ENCODE measurements at places on chromosomes 6 and 20.

DNA sequence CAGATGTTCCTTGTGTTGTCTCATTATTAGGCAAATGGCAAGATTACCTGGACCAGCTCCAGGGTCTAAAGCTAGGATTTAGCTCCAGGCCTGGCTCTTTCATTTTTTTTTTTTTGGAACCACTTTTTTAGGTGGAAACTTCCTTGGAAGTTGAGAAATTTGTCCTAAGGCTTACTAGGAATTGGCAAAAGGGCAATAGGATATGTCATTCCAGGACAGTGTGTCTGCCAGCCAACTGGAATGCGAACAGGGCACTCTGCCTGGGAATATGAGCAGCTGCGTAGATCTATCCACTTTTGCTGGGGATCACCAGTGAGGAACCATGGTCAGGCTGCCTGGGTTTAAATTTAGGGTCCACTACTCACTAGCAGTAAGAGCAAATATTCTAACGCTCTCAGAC is 304.0 kb downstream of the TSHZ2 start:
- DNase-seq, result no peak

DNA sequence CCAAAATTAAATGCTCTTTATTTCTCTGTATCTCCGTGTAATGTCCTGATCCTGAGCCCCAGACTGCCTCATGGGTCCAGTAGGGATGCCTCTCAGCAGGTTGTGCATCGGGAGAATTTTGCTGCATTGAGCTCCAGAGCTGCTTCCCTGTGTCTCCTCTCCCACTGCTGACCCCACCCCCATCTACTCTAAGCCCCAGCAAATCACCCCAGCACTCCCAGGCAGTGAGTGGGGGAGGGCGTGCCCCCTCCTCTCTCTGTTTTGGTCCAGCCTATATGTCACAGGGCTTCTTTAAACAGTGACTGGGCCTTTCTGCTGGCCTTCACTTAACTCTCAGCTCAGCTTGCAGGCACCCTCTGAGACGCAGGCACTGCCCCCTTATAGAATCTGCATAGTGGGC is 228.8 kb upstream of the QKI start:
- DNase-seq, result no peak

DNA sequence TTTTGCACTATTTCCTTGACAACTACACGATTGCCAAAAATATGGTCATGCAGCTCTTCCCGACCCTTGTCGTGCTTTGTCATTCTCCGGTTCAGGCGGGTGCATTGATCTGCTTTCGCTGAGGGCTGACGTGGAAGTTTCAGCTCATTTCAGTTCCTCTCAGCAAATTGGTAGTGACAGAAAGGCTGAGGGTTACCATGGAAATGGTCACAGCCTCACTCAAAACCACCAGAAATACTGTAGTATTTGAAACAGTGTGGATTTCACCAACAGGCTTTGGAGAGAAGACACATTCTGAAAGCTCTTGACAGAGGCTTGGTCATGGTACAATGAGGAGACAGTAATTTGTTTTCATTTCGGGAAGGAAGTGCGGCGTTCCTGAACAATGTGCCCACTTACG is 99.7 kb upstream of the EXOC2 start:
- no peak for DNase-seq

GRCh38 chr6:125197795-125198269 is 44.3 kb downstream of the TPD52L1 start:
- DNase-seq, result no peak

GRCh38 chr6:124928851-124929250 is 33.4 kb upstream of the RNF217 start:
- DNase-seq, result no peak

GRCh38 chr20:49306903-49307620 is 29.2 kb upstream of the ZNFX1 start:
- peak; percentile 71 for DNase-seq

Measured in Caco-2 (cell line).